ENCODE measurements at places on chromosomes 2 and 18.
A peak's percentile ranks its signal among the peaks of the same experiment; 100 is the strongest.

- no peak for DNase-seq
Measured at GRCh38 chr2:419687-420317, 131.9 kb upstream of the ALKAL2 start.

DNA sequence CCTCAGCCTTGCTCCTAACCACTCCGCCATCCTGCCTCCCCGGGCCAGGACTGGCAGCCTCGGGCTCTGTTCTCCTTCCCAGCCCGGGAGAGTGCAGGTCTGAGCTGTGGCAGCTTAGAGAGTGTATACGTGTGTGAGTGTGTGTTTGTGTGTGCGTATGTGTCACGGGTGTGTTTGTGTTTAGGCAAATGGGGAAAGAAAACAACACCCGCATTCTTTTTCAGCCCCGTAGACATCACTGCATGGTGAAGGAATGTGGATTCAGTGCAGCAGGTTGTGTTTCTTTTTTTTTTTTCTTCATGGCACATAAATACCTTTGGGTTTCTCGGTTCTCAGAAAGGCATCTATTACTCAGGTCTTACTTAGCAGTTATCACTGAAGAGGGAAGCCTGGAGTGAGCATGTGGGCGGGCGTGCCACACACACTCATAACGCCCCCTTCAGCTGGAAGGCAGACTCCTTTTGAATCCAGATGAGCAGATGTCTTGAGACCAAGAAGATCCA, 44.2 kb downstream of the GLI2 start:
- DNase-seq = peak; percentile 68

- no peak for DNase-seq
Measured at GRCh38 chr2:207920321-207920720, 105.0 kb downstream of the PLEKHM3 start.

DNA sequence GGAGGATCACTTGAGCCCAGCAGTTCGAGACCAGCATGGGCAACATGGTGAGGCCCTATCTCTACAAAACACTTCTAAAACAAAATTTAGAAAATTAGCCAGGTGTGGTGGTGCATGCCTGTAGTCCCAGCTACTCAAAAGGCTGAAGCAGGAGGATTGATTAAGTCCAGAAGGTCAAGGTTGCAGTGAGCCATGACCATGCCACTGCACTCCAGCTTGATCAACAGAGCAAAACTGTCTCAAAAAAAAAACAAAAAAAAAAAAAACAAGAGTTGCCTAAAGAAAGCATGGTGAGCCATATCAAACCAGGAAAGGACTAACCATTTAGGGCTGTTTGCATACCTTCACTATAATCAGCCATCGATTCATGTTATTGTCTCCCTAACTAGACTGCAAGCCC, 4.5 kb downstream of the CLASP1 start:
- no peak for DNase-seq

- no peak for DNase-seq
Measured at GRCh38 chr2:224722250-224722649, 6.1 kb upstream of the CCDC195 start.

Data from ELF-1 (cell line).